ENCODE measurements at places on chromosomes 6 and 20. TPM values are rescaled to one million over a fixed set of nuclear protein-coding genes. Genes with fewer than 3 reads are reported as not detected.

DNA sequence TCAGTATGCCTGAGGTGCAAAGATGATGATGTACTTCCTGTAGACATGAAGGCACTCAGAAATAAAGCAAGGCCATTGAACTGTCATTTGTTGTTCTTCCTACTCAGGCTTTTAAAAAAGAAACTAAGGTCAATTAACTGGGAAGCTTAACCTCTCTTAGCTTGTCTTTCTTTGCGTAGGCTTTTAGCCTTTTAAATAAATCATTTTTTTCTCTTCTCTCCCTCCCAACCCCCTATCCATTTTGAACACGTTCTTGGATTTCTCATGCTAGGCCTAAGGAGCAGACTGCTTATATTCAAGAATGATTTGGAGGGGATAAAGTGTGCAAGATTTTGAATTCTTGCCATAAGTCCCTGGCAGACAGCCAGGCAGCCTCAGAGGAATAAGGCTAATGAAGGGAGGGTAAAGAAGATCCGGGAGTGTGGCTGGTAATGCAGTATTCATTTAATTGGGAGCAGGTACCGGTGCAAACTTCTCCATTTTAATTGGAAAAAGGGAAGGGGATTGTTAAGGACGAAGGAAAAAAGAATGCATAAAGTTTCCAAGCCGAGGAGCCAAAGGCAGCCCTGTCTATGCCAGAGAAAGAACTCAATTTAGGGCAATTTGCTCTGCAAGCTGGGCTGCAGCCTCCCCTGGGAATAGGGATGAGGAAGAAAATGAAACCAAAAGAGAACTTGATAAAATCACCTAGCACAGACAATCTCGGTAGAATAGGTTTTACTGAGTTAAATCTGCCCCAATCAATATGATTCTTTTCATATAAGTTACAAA is 343.8 kb upstream of the MMS22L start:
- peak; percentile 0 for DNase-seq

DNA sequence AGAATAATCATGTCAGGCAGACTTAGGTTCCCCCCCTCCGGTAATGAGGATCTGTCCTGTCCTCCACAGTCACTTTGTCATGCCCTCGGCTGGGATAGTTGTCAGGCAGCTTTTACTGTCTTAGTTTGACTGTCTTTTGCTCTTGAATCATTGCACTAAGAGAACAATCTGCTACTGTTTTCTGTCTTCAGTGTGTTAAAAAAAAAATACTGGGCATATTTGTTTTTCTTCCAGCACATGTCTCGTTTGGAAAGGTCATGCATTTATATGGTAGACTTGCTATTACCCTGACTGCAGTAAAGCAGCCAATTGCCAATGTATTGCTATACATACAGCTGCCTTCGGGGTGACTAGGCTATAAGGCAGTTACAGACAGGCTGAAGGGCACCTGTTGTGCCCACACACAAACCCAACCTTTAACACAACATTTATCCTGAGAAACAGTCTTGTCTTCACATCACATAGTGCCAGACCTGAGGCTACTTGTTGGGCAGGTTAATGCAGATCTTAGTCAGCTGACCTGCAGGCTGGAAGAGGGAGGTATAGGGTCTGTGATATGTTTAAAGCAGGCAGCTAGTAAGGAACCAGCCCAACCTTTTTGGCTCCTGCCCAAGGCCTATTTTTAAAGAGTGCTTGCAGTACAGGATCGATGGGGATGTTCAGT is 26.7 kb downstream of the ARFGEF3 start:
- no peak for DNase-seq

DNA sequence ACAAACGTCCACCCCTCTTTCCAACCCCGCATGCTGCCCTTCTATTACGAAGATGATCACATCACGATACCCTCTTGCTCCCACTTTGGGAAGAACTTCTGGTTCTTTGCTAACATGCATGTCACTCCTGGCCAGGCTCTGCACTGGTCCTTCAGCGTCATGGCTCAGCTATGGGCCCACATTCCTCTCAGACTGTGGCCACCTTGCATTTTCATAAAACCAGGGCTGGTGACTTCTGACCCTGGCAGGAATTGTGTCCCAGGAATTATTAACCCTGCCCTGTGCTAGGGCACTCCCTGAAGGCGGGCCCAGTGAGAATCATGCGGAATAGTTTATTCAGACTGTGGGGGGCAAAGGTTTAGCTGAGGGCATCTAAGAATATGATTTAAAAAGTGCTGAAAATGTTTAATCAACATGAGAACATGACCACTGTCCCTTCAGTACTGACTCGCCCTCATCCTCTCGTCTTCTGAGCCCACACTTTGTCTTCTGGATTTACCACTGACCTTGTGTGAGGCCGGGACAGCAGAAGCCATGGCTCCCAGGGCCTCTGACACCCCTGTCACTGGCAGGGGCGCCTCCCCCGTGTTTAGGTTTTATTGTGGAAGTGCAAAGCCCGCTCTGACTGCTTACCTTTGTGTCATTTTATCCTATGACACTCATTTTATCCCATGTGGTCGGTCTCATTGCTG is 38.1 kb upstream of the THBS2 start:
- no peak for DNase-seq

GRCh38 chr6:33882154-33882553 is 78.4 kb upstream of the MLN start:
- DNase-seq = peak; percentile 21

DNA sequence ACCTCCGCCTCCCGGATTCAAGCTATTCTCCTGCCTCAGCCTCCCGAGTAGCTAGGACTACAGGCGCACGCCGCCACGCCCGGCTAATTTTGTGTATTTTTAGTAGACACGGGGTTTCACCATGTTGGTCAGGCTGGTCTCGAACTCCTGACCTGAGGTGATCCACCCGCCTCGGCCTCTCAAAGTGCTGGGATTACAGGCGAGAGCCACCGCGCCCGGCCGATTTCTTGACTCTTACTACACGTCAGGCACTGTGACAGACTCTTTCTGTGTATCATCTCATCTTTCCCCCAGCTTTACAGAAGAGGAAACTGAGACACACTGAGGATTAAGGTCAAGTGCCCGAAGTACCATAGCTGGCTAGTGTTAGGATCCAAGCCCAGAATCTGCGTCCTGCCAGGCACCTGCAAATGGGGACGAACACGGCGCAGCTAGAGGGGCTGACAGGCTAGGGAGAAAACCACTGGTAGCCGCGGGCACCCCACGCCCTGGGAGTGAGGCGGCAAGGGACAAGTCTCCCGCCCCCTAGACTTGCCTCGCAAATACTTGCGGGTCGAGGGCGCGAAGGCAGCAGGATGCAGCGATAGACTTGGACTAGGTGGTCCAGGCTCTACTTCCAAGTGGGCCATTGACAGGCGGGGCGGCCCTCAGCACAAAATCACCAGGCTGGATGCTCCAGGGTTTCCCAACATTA is 1.1 kb upstream of the TAF8 start:
- DNase-seq = no peak

DNA sequence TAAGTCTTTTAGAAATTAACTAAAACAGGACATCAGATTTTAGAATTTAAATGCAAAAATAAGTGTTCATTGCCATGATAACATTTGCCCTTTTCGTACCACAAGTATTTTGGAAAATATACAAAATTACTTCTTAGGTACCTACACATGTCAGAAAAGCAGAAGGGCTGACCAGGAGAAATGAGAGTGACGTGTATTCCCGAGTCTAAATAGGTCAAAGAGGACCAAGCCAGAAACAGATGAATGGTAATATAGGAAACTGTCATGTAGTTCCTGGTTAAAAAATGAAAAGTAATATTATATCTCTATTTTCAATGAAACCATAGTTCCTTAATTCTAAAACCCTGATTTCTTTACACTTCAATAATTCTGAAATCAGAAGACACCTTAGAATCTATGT is 126.2 kb downstream of the IPCEF1 start:
- no peak for DNase-seq

GRCh38 chr6:105892577-105893262 is 193.4 kb upstream of the PRDM1 start:
- no peak for DNase-seq

DNA sequence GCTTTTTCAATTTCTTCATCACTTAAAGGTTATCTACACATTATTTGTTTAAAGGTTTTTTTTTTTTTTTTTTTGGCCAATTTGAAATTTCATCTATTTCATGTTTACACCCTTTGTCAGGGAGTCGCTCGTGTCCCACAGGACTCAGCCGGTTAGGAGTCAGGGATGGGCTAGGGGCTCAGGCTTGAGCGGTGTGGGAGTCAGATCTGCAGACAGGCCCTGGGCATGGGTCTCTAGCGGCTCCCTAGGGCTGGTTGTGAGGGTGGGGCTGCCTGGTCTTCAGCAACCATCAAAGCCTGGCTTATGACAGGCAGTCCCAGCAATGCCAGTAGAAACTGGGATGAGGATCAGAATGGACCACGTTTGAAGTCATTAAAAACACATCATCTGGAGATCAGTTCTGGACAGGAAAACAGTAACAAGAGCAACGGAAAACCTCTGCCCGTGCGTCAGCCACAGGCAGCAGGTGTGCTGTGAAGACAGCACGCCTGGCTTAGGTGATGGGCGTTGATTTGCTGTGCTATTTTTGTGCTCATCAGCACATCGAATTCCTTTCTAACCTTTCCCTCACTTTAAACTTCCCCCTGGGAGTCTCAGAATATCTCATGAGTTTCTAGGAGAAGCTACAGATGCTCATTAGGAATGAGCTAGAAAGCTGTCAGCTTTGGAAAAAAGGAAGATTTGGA is 91.3 kb upstream of the MPC1 start:
- no peak for DNase-seq

The BPI gene
- total RNA-seq = not detected

GRCh38 chr6:12622566-12622965 is 94.0 kb upstream of the PHACTR1 start:
- no peak for DNase-seq

DNA sequence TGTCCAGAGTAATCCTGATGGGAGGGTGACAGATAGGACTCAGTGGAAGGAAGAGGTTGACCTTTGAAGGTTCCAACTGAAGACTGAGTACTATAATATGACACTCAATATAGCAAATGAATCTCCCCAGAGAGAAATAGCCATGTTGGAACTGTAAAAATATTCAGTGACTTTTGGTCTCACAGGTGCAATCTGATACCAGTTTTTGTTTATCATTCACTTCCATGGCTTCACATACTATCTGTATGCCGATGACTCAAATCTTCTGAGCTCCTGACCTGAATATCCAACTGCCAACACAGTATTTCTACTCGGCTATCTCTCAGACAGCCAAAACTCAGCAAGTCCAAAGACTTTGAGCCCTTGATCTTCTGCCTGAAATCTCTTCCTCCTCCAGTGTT is 21.8 kb upstream of the PKHD1 start:
- no peak for DNase-seq

GRCh38 chr6:102895683-102896082 is 1502.2 kb downstream of the GRIK2 start:
- DNase-seq = no peak

DNA sequence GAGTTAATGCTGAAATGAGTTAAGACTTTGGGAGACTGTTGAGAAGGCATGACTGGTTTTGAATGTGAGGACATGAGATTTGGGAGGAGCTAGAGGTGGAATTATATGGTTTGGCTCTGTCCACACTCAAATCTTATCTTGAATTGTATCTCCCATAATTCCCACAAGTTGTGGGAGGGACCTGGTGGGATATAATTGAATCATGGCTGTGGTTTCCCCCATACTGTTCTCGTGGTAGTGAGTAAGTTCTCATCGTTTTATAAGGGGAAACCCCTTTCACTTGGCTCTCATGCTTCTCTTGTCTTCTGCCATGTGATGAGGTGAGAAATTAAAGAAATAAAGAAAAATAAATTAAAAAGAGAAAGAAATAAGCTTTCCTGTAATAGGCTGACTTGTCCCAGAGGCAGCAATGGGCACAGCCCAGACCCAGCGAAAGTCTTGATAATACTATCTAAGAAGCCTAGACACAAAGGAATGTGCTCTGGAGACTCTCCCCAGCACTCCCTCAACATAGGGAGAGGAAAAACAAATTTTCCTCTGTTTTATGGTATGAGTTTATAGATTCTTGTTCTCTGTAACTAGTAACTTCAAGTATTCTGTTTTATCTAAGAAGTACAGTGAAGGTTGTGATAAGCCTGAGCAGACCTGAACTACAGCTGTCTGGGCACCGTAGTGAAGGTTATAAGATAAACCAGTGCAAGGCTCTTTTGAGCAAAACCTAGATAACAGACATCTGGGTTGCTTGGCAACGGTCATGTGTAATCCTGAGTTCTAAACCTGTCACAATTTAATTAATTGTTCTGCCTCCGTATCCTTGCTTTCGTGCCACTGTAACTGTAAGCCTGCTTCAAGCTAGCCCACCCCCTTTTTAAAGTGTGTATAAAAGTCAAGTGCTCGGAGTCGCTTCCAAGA is 88.9 kb upstream of the ECI2 start:
- DNase-seq = peak; percentile 91

The POPDC3 gene
- total RNA-seq = 19.4 TPM

GRCh38 chr6:1610497-1611321 is 994 bp downstream of the FOXC1 start:
- no peak for DNase-seq

- no peak for DNase-seq
These were observed 16.8 kb downstream of the TREM1 start for GRCh38 chr6:41269716-41270115.

DNA sequence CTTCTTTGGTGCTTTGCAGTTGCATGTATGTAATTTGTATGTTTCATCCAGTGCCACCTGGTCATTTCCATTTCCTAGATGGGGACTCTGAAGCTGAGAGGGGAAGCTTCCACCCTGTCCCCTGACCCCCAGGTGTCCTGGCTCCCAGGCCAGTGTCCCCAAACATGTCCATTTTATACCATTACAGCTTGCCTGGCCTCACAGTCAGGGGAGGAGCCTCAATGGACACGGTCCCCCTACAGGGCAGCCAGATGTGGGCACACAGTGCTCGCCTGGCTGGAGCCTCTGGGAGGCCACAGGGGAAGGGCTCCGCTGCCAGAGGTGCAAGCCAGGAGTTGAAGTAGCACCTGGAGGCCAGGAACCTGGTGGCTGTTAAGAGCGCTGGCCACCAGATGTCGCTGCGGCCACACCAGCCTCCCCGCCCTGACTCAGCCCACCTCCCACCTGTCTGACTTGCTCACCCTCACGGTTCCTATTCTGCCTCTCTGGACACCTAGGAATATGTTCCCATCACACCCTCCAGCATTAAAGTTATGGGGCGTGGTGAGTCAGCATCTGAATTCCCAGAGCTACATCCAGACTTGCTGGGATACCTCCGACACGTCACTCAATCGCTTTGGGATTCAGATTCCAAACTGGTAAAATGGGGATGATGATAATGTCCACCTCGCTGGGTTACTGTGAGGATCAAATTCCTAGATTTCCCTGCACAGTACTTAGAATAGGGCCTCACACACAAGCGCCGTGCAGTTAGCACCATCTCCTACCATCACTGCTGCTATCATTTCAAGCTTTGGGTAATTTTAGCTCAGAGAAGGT is 107.4 kb downstream of the SULF2 start:
- peak; percentile 28 for DNase-seq
